ENCODE measurements at places on chromosomes 16 and 17. TPM values are rescaled to one million over a fixed set of nuclear protein-coding genes. Genes with fewer than 3 reads are reported as not detected.

The PLA2G15 gene
- 10.9 TPM for total RNA-seq

The CDK5RAP3 gene
- total RNA-seq = 118 TPM

The MCRIP2 gene
- total RNA-seq = 2.6 TPM

The CETP gene
- total RNA-seq = not detected

The REXO5 gene
- total RNA-seq = not detected

The CRYM gene
- not detected for total RNA-seq

The CCL13 gene
- 4.1 TPM for total RNA-seq

DNA sequence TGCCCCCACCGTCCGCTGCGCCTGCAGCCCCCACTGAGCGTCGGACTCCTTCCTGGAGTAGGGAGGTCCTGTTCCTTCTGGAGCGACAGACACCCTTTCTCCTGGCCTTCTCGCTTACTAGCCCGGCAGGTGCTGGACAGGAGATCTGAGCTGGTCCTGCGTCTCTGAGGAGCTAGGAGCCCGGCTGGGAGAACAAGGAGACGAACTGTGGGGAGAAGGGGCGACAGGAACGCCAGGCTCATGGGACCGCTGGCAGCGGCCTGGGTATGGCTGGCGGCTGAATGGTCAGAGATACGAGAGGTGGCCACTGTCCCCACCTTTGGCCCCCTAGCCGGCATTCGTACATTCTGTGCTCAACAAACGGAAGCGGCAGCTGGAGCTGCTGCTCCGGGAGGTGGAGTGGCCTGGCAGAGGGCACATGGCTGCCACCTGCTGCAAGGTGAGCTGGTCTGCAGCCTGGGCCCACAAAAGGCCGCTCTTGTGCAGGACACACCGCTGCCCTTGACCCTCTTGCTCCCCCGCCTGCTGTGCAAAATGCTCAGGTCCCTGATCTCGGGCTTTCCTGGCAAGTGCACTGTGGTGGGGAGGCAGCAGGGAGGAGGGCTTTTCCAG, 2066.7 kb downstream of the TP53TG3F start:
- no peak for DNase-seq

- DNase-seq = no peak
These were observed 20.3 kb downstream of the METRNL start for GRCh38 chr17:83099570-83100181.

GRCh38 chr16:75733305-75734211, 7.3 kb upstream of the CPHXL start:
- peak; percentile 26 for DNase-seq

- DNase-seq = no peak
These were observed 5.1 kb downstream of the RAB37 start for GRCh38 chr17:74742153-74742515.

- DNase-seq = no peak
These were observed 3.4 kb upstream of the MLLT6 start for GRCh38 chr17:38701504-38702165.

- no peak for DNase-seq
These were observed 215.2 kb downstream of the CPPED1 start for GRCh38 chr16:12588510-12588909.

- peak; percentile 54 for DNase-seq
These were observed 8.0 kb downstream of the SPPL2C start for GRCh38 chr17:45852535-45853297.

DNA sequence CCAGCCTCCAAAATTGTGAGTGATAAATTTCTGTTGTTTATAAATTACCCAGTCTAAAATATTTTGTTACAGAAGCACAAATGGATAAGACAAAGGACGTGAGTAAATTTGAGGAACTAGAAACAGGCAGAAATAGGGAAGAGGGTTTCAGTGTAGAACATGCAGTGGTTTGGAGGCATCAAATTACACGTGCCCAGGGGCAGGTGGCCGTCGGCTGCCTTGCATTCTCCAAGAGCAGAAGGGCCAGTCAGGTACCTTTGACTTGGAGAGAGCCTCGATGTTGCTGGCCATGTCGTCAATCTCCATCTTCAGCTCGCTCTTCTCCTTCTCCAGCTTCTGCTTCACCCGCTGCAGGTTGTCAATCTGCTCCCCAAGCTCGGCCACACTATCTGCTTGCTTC, 54.3 kb downstream of the MYH13 start:
- no peak for DNase-seq

DNA sequence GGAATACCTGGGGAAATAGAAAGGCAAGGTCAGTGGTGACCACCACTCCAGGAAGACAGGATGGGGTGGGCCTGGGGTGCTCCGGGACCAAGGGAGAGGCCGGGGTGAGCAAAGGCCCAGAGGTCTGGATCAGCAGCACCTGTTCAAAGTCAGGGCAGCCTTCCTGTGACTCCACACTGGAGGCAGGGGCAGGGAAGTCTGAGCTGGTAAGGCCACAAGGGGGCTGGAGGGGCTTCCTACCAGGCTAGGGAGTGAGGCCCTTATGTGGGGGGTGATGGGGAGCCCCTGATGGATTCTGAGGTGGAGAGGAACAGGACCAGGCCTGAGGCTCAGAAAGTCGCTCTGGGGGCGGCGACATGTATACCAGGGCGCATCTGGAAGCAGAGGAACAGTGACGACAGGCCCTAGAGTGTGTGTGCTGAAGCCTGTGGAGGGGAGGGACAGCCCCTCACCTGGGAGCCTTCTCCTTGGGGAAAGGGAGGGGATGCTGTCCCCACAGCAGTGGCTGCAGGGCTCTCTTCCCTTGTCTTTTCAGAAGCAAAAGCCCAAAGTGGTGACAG, 3.7 kb downstream of the C16orf78 start:
- no peak for DNase-seq

DNA sequence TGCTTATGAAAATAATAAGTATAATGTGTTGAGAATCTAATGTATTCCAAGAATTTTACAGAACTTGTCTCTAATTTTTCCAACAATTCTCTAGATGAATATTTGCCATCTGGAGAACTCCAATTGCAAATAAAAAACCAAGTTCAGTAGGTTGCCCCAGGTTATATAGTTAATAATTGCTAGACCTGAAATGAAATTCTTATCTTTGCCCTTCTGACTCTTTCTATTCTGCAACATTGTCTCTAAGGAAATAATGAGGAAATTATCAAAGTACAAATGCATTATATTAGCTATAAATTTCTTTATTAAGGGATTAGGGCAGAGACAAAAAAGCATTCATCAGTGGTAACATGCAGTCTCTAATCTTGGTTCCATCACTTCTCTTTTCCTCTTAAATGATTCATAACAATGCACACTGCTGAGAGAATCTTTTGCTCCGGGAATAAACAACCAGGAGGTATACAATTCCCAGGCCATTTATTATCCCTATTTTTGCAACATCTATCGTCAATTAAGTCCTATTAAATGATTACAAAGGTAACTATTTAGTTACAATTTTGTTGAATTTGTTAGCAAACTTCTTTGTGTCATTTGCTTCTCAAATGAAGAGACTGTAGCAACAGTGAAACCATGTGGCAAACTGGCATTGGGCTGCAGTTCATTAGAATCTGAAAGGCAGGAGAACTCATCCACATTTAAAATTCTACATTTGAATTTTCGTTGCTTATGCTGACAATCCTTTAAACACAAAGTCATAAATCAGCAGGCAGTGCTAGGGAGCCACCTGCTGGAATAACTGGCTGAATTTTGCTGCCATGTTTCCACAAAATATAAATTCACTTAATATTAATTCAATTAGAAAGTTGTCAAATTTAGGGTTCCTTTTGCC, 349.6 kb downstream of the KIF2B start:
- no peak for DNase-seq

DNA sequence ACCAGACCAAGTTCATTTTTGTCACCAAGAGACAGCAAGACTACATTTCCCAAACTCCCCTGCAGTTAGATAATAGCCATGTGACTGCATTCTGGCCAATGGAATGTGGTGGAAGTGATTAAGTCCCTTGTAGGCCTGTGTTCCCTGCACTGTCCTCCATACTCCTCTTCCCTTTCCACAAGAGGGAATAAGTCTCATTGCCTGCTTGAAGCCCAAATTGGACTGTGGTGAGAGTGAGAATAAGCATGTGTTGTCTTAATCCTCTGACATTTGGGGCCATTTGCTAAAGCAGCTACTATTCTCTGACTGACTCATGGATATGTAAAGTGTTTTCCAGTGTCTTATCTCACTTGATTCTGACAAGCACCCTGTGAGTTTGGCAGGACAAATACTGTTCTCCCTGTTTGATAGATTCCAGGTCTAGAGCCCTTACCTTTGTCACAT, 20.7 kb downstream of the PIK3R6 start:
- DNase-seq = no peak

DNA sequence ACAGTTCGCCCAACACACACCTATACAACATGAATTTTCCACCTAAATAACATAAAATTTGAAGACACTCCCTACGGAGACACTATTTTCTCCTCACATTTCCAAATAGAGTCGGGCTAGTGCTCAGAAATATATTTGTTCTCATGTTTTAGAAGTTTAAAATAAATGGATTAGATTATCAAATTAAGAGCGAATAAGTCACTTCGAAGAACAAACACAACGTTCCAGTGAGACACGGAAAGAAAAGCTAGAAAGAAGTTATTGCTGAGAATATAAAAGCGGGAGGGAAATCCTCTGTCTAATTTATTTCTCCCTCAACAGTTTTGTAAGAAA, 2.0 kb upstream of the HS3ST3B1 start:
- no peak for DNase-seq

DNA sequence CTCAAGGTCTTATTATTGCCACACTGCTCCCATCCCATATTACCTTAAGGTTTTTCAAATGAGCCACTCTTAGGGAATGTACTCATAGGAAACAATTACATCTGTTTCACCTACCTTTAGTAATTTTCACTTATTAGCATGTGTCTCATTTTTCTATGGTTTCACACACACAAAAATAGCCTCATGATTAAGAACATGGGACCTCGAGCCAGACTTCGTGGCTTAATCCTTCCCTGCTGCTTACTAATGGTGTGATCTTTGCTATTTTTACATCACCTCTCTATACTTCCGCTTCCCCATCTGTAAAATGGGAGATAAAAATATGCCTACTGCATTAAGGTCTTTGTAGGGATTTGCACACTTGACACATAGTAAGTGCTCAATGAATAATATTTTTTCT, 38.5 kb downstream of the OTOA start:
- no peak for DNase-seq

DNA sequence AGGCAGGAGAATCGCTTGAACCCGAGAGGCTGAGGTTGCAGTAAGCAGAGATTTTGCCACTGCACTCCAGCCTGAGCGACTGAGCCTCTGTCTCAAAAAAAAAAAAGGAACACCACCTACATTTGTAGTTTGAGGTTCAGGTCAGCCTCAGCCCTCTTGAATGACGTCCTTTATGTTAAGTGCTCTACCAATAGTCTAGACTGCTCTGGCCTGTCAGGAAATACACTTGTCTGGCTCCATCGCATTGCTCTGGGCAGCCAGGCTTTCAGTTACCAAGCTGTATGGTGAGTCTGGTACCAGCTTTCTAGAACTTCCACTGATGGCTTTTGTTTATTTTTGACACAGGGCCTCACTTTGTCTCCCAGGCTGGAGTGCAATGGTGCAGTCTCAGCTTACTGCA, 11.4 kb downstream of the SOCS7 start:
- no peak for DNase-seq

- DNase-seq = no peak
These were observed 1.2 kb downstream of the RNF167 start for GRCh38 chr17:4941319-4941610.

DNA sequence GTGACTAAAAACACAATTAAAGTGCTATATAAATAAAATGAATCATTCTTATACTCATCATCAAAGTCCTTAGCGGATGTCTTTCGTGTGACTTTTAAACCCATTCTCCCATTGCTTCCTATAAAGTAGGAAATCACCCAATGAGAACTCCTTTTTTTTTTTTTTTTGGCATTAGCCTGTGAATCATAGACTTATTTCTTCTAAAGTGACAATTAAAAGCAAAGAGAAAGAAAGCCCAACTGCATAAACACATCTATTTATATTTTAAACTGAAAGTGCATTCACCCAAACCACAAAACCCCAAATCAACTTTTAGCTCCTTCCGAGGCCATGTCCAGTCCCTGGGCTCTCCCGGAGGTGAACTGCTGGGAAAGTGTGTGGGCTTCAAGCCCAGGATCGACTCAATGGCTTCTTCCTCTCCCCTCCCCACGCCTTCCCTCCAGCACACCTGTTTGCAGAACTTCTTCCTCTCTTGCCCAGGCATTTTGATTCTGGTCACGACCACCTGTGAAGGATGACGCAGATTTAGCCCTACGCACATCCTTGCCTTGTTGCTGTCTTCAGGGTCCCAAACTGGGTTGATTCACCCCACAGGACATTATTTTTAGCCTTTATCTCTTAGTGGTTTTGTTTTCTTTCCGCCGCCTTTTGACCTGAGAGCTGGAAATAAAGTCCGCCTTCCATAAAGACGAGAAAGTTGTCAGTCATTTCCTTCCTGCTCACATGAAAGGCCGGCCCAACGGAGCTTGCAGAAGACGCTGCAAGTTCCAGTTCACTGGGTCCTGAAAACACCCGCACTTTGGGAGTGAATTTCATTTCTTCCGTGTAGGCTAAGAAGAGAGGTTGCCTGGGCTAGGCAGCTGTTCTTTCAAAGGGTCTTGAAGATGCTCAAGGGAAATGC, 166.8 kb downstream of the MAP2K6 start:
- no peak for DNase-seq

- DNase-seq = no peak
These were observed 18.5 kb downstream of the RSPRY1 start for GRCh38 chr16:57204675-57205074.

GRCh38 chr17:35063514-35064223, at the start of gene RFFL:
Gene RFFL, minus strand, starts transcription at chr17:35063707. Its CDS starts 37,154 bp downstream, at chr17:35026553.
- DNase-seq = peak; percentile 78

DNA sequence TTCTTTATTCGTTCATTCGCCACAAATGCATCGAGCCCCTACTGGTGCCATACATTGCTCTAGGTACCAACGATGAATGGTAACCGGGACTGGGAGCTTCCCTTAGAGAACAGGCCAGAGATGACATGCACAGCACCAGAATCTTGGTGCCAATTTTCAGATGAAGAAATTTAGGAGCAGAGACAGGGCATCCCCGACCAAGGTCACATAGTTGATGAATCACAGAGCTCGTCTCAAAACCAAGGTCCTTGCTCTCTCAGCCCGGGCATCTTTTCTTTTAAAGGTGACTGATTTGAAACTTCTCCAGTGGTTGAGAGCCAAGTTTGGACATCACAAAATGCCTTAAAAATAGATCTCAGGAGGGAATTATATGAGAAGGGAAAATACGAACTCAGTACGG, 73.2 kb upstream of the C16orf82 start:
- DNase-seq = no peak

DNA sequence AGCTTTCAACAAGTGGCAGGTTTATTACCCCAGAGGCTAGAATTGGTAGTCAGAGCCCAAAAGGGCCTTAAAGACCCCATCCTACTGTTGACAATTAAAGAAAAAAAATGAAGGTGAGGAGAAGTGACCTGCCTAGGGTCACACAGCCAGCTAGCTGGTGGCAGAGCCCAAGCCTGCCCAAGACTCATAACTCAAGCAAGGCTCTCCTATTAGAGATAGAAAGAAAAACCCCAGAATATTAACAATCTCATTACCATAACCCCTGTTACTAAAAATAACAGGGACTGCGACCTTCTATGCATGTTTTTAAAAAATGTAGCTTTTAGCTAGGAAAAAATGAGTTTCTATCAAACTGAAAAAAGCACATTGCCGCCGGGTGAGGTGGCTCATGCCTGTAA, 14.0 kb downstream of the HSPB9 start:
- DNase-seq = no peak

Data from uterus (tissue), 4 donors.